T1000 (cell line): ENCODE measurements at places on chromosomes 4 and X.

DNA sequence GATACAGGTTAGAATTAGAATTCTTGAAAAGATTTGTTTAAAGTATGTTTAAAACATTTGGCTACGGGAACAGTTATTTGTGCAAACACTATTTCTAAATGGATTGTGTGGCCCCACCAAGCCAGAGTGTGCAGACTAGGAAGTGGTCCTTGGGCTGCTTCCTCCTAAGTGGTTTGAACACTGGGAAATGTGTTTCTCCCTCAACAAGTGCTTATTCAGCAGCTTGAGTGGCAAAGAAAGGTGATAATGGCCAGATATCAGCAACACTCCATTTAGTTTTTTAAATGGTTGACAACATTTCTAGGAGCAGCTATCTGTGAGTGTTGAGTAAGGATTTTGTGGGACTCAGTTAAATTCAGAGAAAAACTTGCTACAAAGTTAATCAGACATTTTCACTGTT is 141.4 kb upstream of the LNX1 start:
- no peak for DNase-seq

- DNase-seq: no peak
These were observed 183.5 kb downstream of the PCDH7 start for GRCh38 chr4:30903502-30904214.

DNA sequence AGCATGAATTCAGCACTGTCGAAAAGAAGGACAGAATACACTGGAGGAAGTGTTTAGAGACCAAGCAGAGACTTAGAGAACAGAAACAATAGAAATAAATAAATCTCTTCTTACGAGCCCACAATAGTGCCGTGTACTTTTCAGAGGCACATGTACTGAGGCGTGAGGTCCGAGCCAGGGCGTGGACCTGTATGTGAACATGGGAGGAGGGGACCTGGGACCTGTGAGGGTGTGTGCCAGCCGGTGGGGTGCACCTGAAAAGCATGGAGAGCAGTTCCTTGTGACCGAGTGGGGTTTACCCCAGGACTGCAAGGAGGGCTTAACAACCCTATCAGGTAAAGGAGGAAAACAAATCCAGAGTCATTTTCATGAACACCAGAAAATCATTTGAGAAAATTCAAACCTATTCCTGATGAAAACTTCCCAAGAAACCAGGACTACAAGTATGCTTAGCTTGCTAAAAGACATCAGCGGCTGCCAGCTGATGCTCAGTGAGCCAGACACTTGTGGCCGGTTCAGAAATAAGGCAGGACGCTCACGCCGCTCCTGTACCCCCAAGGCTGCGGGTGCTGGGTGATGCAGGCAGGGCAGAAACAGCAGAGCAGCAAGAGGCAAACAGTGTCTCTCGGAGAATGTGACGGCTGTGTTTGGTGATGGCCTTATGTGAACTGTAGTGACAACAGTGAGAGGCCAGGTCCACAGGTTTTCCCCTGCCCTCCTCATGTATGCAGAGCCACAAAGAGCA is 37.1 kb downstream of the NELFA start:
- no peak for DNase-seq

DNA sequence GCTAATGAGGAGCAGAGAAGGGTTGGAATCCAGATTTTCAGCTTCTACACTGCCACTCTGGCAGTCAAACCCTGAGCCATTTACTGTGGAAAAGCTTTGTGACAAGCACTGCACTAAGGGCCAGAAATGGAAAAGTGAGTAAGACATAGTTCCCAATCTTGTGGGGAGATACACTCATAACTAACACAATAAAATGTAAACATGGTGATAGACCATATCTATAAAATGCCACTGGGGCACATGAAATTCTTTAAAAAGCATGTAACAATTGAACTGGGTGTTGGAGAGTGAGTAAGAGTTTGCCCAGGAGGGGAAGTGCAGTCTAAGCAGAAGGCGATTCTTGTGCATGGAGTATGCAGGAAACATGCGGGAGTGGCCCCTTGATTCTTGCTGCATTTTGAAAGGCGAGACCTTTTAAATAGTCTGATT is 32.0 kb upstream of the ANXA5 start:
- peak; percentile 33 for DNase-seq

- no peak for DNase-seq
These were observed 16.4 kb upstream of the HMGB3 start for GRCh38 chrX:150966742-150967141.

- DNase-seq: no peak
These were observed 160.4 kb upstream of the GPR101 start for GRCh38 chrX:137194164-137194563.

DNA sequence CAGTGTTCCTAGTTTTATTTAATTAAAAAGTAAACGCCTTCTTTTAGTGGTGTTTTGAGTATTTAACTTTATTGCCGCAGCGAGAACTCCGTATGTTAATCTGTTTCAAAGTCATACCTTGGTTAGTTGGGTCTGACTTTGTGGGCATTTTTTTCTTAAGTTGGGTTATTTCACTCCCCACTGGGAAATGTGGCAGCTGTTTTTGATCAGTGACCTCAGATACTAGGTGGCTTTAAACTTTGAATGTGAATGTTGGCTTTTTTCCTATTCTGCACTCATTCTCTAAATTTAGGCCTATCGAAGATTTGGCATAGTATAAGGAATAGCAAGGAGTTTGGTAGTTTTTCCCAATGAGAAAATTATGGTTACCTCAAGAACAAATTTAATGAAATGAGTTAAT is 85.9 kb downstream of the FIP1L1 start:
- DNase-seq: no peak

DNA sequence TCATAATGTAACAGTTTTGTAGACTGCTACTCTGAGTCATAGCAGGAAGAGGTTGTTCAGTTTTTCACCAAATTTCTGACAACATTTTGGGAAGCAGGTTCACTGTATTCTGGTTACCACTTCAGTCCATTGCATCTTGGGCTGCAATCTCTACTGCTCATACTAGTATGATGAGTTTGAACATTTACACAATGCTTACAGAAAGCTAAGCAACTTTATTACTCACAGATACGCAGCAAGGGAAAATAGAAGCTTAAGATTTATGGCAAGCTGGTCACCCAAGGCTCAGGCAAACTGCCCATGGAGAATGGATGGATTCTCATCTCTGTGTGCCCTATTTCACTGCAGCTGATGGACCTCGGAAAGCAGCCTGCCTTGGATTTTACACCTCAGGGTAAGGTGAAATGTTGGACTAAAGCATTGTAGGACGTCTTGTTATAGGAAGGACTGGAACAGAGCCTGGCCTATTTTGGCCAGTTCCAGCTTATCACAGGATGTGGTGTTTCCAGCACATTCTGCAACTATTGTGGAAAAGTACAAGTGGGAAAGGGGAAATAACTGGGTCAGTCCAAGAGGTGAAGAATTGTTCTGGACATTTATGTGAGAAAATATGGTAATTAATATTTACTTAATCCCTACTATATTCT is 887.1 kb upstream of the AGA start:
- no peak for DNase-seq

DNA sequence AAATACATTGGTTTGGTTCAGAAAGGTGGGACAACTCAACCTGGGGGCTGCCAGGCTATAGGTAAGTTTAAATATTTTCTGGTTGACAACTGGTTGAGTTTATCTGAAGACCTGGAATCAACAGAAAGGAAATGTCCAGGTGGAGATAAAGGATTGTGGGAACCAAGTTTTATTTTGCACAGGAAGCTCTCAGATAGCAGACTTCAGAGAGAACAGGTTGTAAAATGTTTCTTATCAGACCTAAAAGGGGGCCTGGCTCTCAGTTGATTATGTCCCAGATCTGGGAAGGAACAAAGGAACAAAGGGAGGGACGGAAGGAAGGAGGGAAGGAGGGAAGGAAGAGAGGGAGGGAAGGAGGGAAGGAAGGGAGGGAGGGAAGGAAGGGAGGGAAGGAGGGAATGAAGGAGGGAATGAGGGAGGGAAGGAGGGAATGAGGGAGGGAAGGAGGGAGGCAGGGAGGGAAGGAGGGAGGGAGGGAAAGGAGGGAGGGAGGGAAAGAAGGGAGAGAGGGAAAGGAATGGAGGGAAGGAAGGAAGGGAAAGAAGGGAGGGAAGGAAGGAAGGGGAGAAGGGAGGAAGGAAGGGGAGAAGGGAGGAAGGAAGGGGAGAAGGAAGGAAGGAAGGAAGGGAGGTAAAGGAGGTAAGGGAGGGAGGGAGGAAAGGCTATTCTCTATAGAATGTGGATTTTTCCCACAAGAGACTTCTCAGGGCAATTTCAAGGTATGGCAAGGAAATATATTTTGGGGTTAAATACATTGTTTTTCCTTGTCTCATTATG is 186.7 kb downstream of the DHRSX start:
- no peak for DNase-seq

DNA sequence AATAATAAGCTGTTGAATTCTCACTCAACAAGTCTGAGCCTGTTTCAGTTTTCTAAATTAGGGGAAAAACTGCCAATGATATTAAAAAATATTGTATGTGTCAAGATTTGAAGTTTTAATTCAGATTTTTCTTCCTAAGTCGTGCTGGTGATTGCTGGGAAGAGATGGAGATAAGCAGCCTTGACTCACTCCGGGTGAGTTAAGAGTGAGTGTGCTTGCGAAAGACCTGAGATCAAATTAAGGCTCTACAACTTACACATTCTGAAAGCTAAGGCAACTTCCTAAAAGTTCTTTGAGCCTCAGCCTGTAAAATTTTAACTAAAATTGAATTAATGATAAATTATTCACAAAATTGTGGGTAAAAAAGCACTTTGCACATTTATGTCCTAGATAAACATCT is 1441.2 kb downstream of the PCDH7 start:
- no peak for DNase-seq

DNA sequence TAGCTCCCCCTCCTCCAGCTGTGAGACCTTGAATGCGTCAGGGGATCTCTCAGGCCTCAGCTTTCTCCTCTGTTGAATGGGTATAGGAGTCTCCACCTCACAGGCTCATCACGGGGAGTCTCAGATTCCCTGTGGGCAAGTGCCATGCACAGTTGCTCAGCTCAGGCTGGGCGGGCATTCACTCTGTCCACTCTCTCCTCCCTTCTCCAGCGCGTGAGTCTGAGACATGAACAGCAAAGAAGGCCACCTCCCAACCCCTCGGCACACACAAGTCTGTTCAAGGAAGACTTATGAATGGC is 60.0 kb downstream of the HTRA3 start:
- no peak for DNase-seq

GRCh38 chr4:188206783-188207182 is 67.5 kb downstream of the TRIML1 start:
- no peak for DNase-seq

DNA sequence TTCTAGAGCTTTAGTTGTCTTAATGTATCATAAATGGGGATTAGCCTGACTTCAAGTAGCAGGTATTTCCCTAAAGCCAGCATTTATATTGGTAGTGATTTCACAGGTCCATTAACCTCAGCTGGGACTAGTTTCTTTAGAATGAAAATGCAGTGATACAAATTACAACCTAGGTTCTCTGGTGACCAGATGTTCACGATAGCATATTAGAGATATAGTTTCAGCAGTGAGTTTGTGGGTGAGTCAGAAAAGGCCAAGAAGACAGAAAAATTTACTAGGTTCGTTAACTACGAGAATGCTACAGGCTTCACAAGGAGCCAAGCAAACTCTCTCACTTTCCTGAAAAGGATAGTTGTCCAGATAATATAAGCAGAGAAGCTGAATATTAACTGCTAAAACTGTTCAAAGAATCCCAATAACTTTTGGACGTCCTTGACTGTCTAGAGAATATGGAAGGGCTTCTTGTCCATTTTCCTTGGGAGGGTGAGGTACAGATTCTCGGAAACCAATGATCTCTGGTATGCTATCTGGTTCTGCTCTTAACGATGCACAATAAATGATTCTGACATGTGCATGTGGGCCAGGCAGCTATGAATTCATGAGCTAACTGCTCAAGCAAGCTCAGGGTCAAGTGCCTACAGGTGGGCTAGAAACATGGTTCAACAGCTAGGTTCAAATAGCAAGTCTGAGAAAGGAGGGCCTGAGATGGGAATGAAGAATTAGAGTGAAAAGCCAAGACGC is 6.0 kb upstream of the SPCS3 start:
- DNase-seq: no peak

- DNase-seq: no peak
These were observed 32.1 kb downstream of the TIGD4 start for GRCh38 chr4:152747444-152747843.

DNA sequence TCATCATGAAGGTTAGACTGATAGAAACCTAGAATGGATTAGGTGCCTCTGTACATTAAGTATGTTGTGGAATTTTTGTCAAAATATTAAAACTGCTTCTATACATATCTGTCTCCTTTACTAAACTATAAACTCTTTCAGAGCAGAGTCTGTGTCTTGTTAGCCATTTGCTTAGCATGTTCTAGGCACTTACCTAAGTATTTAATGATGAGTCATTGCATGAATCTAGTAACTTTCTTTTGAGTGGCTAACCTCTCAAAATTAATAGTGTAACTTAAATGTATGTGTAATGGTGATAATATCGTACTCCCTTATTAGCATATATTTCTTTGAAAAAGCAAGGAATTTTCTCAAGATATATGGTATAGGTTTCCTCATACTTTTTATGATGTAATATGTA is 57.8 kb downstream of the RAP1GDS1 start:
- no peak for DNase-seq

GRCh38 chrX:48897625-48898306 is at the start of the genes PQBP1 and TIMM17B:
Gene PQBP1, plus strand, starts transcription at chrX:48897930. Its CDS starts 580 bp downstream, at chrX:48898510.
Gene TIMM17B, minus strand, starts transcription at chrX:48897768. Its CDS starts 19 bp downstream, at chrX:48897749.
- DNase-seq: peak; percentile 91

DNA sequence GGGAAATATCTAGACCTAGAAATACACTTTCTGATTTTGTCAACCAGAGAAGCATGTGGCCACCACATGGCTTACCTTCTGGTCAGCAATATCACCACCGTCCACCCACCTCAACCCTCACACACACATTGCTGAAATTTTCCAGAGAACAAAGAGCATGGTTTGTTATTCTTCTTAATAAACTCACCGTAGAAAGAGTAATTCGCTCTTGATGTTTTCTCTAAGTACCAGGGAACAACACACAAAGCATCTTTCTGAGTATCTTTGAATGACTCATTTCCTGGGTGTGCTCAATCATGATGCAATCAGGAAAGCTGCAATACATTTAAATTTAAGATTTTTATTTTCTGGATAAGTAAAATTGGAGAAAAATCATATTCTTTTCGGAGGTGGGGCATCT is 24.7 kb upstream of the LRAT start:
- DNase-seq: no peak

GRCh38 chr4:7311205-7311604 is 118.9 kb downstream of the SORCS2 start:
- no peak for DNase-seq

DNA sequence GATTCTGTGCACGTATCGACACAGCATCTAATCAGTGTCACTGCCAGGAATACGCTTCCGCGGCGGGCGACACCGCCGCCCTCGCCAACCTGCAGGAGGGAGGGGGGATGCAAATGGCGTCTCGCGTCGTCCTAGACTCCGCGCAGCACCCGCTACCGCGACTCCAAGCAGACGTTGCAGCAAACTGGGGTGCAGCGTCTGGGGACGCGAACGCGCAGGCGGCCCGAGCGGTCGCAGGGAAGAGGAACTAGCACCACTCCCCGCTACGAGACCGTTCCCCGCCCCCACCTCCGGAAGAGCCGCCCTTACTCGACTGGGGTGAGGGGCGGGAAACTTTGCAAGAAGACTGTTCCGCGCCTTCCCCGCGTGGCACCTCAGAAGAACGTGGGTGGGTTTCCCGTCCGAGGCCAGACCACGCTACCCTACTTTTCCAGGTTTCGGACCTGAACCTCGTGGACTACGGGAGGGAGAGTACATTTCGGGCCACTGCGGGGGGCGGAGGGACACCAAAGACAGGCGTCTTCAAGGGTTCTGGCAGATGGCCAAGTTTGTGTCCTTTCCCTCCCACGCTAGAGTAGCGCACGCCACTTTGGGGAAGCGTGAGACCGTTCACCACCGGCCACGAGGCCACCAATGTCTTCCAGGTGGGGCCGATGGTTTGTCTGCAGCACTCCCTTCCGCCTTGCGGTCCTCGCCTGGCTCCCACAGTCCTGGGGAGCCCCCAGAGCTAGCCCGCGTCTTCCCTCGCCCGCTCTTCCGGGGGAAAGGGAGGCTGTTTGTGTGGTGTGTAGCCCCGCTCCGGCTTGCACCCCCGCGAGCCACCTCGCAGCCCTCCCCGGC is 78.0 kb upstream of the BCOR start:
- no peak for DNase-seq
